ENCODE measurements at places on chromosomes 1 and 21.

DNA sequence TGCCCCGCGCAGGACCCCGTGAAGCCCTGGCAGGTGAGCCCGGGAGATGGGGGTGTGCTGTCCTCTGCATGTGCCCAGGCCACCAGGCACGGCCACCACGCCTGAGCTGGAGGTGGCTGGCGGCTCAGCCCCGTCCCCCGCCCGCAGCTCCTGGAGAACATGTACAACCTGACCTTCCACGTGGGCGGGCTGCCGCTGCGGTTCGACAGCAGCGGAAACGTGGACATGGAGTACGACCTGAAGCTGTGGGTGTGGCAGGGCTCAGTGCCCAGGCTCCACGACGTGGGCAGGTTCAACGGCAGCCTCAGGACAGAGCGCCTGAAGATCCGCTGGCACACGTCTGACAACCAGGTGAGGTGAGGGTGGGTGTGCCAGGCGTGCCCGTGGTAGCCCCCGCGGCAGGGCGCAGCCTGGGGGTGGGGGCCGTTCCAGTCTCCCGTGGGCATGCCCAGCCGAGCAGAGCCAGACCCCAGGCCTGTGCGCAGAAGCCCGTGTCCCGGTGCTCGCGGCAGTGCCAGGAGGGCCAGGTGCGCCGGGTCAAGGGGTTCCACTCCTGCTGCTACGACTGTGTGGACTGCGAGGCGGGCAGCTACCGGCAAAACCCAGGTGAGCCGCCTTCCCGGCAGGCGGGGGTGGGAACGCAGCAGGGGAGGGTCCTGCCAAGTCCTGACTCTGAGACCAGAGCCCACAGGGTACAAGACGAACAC is 1.8 kb downstream of the TAS1R3 start:
- no peak for DNase-seq

DNA sequence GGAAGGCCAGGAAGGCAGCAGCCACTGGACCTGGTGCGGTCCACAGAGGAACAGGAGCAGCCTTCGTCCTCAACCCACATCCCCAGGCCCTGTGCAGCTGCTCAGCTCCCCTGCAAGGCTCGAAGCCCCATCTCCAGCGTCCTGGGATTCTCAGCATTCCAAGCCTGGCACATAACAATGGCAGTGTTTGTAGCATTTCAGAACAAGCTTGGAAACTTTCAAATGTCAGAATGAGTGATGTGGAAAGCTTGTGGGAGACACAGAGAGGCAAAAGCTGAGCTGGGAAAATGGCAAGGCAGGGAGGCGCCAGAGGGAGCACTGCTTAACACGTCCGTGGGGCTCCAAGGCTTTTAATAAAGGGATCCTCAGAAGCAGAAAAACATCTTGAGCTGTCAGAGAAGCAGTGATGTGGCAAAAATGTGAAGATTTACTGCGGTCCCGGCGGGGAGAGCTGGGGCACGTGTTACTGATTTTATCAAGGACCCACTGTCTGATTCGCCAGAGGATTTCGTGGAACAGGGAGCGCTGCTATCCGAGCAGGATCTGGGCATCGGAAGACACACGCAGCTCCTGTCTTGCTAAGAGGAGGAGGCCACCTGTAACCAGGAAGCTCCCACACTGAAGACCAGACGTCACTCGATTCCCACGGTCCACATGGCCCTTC is 38.1 kb downstream of the TOMM20 start:
- no peak for DNase-seq

DNA sequence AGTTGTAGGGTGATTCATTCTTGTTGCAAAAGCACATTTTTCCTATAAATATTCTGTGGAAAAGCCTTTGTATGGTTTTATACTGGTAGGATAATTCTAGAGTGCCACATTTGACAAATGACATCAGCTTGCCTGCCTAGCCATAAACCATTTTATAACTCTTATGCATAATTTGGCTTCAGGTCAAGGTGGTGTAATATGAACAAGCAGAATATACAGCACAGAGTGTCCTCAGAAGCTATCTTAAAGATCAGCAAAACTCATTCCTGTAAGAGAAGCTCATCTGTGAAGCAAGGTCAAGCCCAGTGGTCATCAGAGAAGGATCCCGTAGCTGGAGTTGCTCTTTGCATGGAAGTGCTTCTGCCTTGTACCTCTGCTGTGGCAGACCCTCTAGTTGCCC is 24.0 kb upstream of the C1orf21 start:
- DNase-seq, result no peak

GRCh38 chr21:32994305-32994704 is 31.4 kb upstream of the OLIG2 start:
- no peak for DNase-seq

DNA sequence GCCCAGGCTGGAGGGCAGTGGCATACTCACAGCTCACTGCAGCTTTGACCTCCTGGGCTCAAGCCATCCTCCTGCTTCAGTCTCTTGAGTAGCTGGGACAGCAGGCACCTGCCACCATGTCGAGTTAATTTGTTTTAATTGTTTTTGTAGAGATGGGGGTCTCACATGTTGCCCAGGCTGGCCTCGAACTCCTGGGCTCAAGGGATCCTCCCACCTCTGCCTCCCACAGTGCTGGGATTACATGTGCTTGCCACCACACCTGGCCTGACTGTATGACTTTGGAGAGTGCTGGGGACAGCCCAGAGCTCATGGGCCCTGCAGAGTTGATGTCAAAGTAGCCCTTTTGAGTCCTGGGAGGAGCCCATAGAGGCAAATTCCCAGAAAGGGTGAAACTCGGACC is 1.8 kb downstream of the OBSCN start:
- DNase-seq, result no peak

- no peak for DNase-seq
These were observed 31.3 kb downstream of the INKA2 start for GRCh38 chr1:111707906-111708305.

DNA sequence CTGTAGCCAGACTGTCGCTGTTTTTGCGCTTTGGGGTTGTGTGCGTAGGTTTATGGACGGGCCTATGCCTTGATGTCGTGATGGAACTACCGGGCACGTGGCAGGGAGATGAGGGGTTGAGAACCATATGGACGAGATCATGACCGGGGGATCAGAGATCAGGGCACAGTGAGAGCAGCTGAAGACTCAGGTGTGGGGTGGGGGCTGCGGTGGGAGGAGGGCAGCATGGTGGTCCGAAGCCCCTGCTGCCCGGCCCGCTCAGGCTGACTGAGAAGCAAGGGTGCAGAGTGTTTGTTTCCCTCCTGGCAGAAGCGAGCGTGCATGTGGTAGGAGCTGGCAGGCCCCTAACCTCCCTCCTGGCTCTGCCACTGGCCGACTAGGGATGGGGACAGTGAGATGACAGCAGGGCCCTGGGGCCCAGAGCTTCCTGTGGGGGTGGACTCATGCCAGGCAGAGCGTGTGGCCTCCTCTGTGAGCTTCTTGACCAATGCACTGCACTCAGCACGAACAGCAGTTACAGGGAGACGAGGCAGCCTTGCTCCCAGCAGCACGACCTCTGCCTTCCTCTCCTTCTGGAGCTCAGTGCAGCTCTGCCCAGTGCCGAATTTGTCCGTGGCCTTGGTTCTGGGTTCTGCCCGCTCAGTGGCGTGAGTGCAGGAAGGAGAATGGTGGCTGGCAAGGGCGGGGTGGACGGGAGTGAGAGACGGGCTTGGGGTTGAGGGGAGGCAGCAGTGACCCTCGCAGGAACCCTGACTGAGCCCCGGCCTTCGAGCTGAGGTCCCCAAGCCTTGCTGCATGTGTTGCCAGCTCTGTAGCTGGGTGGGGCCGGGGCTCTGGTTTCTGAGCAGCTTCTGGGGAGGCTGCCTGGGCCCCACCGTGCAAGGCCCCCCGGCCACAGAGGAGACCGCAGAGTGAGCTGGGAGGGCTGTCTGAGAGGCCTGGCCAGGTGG is 22.2 kb upstream of the LRRC3 start:
- no peak for DNase-seq

- peak; percentile 73 for DNase-seq
These were observed 37.0 kb downstream of the LRIG2 start for GRCh38 chr1:113109908-113110554.

DNA sequence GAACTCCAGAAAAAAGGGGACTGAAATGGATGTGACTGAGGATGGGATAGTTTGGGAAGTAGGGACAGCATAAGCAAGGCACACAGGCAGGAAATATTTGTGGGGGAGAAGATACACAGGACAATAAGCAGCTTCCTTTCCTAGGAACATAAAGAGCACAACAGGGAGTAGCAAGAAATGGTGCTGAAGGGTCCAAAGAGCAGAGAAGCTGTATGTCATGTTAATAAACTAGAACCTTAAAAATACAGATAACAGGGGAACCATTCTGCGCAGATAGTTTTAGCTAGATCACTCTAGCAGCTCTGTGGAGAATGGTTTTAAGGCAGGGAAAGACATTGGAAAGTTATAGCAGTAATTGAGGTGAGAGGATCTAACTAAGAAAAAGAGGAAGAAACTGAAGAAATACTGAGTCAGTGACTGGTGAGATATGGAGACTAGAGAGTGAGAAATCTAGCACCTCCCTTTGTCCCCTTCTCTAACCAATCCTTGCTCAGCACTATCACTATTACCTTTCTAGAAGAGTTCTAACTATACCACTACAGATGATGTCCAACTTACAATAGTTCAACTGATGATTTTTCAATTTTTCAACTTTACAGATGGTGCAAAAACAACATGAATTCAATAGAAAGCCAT is 95.0 kb downstream of the CDC42BPA start:
- no peak for DNase-seq

DNA sequence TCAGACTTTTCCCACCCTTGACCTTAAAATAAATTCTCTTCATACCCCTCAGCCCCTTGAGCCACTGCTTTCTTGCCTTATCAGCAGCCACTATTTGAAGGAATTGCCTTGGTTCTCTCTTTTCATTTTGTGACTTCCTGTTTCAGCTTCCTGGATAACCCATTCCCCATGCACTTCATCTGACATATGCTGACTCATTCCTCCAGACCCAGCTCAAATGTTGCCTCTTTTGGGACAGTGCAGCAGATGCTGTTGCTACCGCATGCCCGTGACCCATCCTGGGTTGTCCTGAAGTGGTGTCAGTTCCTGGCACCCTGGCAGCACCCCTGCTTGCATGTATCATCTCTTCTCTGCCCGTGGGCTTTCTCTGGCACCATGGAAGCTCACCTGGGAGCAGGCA is 496.1 kb downstream of the PTPRU start:
- no peak for DNase-seq

- DNase-seq, result no peak
These were observed 17.0 kb upstream of the POU3F1 start for GRCh38 chr1:38063616-38064015.

DNA sequence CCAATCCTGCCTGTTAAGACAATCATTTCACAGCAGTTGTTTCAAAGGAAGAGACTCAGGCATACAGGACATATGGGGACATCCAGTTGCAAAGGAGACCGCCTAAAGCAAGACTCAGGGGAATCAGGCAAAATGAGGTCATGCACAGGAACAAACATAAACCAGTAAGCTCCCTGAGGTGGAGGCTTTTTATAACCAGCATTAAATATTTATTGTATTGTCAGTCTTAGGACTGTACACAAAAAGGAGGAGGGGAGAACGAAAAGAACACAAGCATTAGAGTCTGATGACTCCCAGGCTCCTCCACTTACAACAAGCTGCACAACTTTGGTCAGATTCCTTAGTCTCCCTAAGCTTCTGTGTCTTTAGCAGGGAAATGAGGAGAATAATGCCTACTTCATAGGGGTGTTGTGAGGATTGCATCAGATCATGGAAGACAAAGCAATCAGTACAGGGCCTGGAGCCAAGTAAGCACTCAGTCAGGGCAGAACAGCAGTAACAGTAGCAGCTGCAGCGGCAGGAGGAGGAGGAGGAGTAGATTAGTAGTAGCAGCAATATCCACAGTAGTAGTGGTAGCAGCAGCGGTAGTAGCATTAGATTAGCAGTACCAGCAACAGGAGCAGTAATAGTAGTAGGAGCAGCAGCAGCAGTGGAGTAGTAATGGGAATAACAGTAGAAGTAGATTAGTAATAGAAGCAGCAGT is 54.2 kb upstream of the SPATA6 start:
- DNase-seq, result peak; percentile 45

DNA sequence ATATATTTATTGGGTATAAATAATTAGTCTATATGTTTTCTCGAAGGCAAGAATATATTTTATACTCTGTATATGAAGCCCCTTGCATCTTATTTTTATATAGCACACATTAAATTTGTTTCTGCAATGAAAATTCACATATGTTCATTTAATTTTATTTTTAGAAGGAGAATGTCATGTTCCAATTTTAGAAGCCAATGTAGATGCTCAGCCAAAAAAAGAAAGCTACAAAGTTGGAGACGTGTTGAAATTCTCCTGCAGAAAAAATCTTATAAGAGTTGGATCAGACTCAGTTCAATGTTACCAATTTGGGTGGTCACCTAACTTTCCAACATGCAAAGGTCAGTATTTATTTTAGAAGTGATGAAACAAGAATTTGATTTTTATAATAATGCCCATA is 16.6 kb downstream of the CFHR5 start:
- no peak for DNase-seq

DNA sequence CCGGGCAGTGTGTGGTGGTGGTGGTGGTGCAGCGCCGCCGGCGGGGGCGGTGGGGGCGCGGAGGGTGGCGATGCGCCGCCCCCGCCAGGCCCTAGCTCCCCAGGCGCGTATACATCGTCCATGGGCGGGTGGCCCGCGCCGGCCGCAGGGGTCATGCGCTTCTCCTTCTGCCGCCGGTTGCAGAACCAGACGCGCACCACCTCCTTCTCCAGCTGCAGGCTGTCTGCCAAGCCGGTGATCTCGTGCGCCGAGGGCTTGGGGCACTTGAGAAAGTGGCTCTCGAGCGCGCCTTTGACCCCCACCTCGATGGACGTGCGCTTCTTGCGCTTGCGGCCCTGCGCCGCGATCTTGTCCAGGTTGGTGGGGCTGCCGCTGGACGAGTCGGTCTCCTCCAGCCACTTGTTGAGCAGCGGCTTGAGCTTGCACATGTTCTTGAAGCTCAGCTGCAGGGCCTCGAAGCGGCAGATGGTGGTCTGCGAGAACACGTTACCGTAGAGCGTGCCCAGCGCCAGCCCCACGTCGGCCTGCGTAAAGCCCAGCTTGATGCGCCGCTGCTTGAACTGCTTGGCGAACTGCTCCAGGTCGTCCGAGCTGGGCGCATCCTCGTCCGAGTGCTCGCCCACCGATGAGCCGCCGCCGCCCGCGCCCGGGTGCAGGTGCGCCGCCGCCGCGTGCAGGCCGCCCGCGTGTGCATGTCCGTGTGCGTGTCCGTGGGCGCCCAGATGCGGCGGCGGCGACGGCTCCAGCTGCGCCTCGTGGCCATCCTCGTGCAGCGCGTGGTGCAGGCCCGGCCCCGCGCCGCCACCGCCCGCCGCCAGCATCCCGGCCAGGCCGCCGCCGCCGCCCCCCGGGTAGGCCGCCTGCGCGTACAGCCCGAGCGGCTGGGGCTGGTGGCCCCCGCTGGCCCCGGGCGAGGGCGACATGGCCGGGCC is 926 bp downstream of the POU3F1 start:
- DNase-seq, result peak; percentile 53

GRCh38 chr1:165452336-165453130 is 7.6 kb upstream of the RXRG start:
- peak; percentile 38 for DNase-seq

GRCh38 chr1:117967477-117967876 is 37.9 kb downstream of the WDR3 start:
- peak; percentile 30 for DNase-seq

- no peak for DNase-seq
These were observed 41.1 kb downstream of the PRKAA2 start for GRCh38 chr1:56686169-56686568.

All from muscle of back (tissue), 13 donors.